Activated CD4-positive, alpha-beta T cell treated with anti-CD3 and anti-CD28 coated beads for 36 hours (primary cell): ENCODE measurements at places on chromosomes 11 and 22. TPM values are rescaled to one million over a fixed set of nuclear protein-coding genes. Genes with fewer than 3 reads are reported as not detected.

- no peak for DNase-seq
These were observed 10.5 kb upstream of the ZBED5 start for GRCh38 chr11:10868352-10868751.

PTDSS2 gene
- 14.8 TPM for total RNA-seq

SYTL2 gene
- total RNA-seq: 5.2 TPM

PTS gene
- 17.4 TPM for total RNA-seq

TREH gene
- not detected for total RNA-seq

DNA sequence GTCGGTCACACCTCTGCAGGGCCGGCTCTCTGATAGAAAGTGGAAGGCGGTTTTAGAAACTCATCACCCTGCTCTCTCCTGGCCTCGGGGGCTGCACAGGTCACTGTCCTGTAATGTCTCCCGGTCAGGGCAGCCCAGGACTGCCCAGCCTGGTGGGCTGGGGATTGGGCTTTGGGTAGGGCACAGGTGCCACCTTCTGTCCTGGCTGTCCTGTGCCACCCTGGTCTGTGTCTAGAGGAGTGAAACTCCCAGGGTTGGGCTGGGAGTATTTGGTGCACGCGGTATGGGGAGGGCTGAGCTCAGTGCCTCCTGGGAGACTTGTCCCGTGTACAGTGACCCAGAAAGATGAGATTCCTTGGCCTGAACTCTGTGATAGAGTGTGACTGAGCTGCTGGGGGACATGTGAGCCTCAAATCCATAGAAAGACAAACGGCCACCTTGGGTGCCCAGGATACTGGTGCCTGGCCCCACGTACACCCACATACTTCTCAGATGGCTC lies 17.8 kb downstream of the SART1 start:
- no peak for DNase-seq

NTM gene
- total RNA-seq: not detected

GRCh38 chr22:48057116-48057835 lies 1294.8 kb downstream of the TBC1D22A start:
- DNase-seq: no peak

TMEM25 gene
- total RNA-seq: 17.4 TPM

DNA sequence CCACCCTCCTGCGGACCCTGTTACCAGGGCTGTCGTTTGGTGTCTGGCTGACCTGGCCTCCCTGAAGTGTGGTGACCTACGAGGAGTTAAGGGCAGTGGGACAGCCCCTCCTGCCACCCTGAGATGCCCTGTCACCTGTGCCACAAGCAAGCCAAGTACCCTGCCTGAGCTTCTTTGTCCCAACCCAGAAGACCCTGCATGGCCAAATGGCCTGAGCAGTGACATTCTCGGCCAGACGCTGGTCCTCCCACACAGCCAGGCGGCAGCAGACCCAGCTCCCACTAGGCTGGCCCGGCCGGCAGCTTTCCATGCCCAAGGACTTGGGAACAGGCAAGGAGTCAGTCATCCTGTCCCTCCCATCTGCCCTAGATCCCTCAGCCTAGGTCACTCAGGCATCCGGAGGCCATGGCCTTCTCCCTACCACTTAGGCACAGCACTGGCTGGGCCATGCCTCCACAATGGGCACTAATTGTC lies 7.6 kb downstream of the ARVCF start:
- no peak for DNase-seq
